Activated T-helper 1 cell treated with anti-CD3 and anti-CD28 coated beads, Interleukin-12 subunit alpha, Interleukin-12 subunit beta, Interleukin-2, Interleukin-4 antibody, amounts not matched to agents 30 ng/mL and 10 ng/mL and 1 ng/mL, durations not matched to agents 14 hours and 24 hours and 36 hours (primary cell): ENCODE measurements at places on chromosomes 2 and 18.

DNA sequence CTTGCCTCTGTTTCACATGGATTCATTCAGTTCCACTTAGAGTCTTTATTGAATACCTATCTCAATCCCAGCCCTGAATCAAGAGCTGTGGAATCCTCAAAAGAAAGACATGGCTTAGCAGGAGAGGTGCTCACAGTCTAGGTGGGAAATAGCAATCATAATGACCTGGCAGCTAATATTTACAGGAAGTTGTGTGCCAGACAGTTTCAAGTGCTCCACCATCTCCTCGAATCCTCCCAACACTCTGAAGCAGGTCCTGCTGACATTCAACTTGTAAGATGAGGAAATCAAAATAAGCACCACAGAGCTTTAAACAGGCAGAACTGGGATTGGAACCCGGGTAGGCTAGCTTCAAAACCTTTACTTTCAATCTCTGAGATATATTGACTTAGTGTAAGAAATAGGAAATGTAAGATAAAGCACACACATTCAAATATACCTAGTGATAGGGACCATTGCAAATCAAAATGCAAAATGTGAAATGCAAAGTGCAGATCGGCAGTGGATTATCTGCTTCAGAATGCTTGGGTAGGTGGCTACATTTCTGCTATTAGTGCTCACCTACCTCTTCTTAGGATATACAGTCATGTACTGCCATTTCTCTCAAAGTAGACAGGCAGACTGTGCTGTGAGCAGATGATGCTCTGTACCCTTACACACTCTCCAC is 182.0 kb downstream of the PRKCE start:
- H3K36me3 ChIP-seq = peaks cover 5% of the 10 kb centered on the region
- H3K4me1 ChIP-seq = peaks cover 12% of the 10 kb centered on the region
- no peak for DNase-seq
- H3K27me3 ChIP-seq = no peaks in the 10 kb centered on the region

DNA sequence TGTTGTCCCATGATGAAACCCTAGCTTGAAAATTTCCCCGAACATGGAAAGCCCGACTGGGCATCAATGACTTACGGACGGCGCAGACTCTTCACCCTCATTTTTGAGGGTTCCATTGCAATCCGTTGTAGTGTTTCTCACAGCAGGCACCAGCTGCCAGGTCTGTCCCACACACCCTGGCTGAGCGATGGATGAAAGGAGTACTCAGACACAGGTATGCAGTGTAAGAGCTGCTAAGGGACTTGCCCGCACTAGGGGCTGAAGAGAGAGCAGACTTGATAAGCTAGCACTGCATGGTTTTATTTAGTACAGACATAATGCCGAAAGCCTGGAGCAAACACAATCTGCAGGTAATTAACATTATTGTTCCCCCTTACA is 15.8 kb downstream of the DYNAP start:
- H3K27ac ChIP-seq = no peak overlapping the region
- DNase-seq = no peak
- H3K4me3 ChIP-seq = no peak overlapping the region
- no peaks in the 10 kb centered on the region for H3K36me3 ChIP-seq
- H3K27me3 ChIP-seq = no peaks in the 10 kb centered on the region

GRCh38 chr18:62998443-62998842 is 283.1 kb downstream of the PHLPP1 start:
- DNase-seq = no peak
- peaks cover 19% of the 10 kb centered on the region for H3K27me3 ChIP-seq
- H3K36me3 ChIP-seq = no peaks in the 10 kb centered on the region

GRCh38 chr2:236684504-236685256 is 115.1 kb downstream of the ACKR3 start:
- no peak overlapping the region for H3K4me3 ChIP-seq
- H3K4me1 ChIP-seq = no peaks in the 10 kb centered on the region
- H3K27ac ChIP-seq = no peak overlapping the region
- DNase-seq = no peak

DNA sequence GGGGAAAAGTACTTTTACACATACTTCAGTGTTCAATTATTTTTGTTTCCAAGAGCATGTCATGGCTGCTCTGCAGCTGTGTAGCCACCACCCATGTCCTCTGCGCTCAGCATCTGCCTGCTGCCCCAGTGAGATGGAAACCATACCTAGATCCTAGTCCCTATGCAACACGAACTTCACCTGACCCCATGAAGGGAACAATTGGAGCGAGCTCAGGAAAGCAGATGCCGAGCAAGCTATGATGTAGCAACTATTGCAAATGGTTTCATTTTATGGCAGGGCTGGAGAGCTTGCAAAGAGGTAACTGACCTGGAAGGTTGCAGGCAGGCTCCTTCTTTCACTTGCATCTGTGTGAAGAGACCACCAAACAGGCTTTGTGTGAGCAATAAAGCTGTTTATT is 1.3 kb upstream of the CCDC141 start:
- H3K4me3 ChIP-seq = no peak overlapping the region
- no peaks in the 10 kb centered on the region for H3K27me3 ChIP-seq
- no peak overlapping the region for H3K27ac ChIP-seq

- no peak overlapping the region for H3K4me3 ChIP-seq
- no peak for DNase-seq
- no peaks in the 10 kb centered on the region for H3K27me3 ChIP-seq
- H3K4me1 ChIP-seq = peaks cover 69% of the 10 kb centered on the region
Observed at GRCh38 chr2:30222636-30223360, 8.5 kb upstream of the LBH start.

- peak overlapping the region; percentile 95 for H3K4me3 ChIP-seq
- H3K4me1 ChIP-seq = peaks cover 72% of the 10 kb centered on the region
- no peak for DNase-seq
- H3K36me3 ChIP-seq = peaks cover 24% of the 10 kb centered on the region
- H3K27ac ChIP-seq = peak overlapping the region; percentile 93
- H3K27me3 ChIP-seq = no peaks in the 10 kb centered on the region
Observed at GRCh38 chr2:96336873-96337272, 1.3 kb downstream of the NCAPH start.

- H3K4me3 ChIP-seq = no peak overlapping the region
- H3K27me3 ChIP-seq = no peaks in the 10 kb centered on the region
- H3K27ac ChIP-seq = no peak overlapping the region
- no peak for DNase-seq
Observed at GRCh38 chr2:2271469-2271941, 59.6 kb downstream of the MYT1L start.

DNA sequence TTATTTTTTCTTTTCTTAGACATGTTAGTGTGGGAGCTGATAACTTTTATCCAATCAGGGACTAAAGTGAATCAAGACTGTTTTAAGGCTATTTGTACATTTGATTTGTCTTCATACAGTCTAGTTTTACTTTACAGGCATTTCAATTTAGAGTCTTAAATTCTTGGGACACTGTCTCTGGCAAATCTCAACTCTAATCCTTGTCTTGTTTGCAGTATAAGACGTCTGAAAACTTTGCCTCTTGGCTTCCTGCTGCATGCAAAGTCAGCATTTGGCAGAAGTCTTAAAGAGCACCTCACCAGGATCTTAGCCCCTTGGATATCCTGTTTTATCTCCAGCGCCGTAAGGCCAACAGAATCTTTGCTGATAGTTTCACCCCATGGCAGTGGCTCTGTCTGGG is 30.3 kb downstream of the SPOPL start:
- no peaks in the 10 kb centered on the region for H3K4me1 ChIP-seq
- no peak overlapping the region for H3K4me3 ChIP-seq
- DNase-seq = no peak
- peaks cover 2% of the 10 kb centered on the region for H3K27me3 ChIP-seq
- H3K36me3 ChIP-seq = peaks cover 4% of the 10 kb centered on the region

DNA sequence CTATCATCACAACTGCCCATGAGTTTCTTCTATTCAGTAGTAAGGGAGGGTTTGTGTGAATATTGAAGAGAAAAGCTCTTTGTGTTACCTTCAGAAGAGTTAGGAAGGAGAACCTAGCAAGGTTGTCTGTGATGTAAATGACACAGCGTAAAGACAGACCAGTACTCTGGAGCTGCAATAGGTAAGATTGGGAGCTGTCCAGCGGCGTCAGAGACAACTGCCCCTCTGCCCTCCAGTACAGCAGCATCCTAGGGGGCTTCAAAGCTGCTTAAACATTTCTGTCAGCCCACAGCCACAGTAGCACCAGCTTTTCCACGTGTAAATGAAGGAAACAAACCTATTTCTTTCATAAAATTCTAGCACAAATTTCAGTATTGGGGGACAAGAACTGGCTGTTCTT is 34.5 kb downstream of the NYAP2 start:
- H3K4me1 ChIP-seq = no peaks in the 10 kb centered on the region
- no peaks in the 10 kb centered on the region for H3K36me3 ChIP-seq
- DNase-seq = no peak
- H3K27me3 ChIP-seq = peaks cover 2% of the 10 kb centered on the region
- no peak overlapping the region for H3K4me3 ChIP-seq
- H3K27ac ChIP-seq = no peak overlapping the region

- H3K27me3 ChIP-seq = peaks cover 52% of the 10 kb centered on the region
- H3K4me3 ChIP-seq = no peak overlapping the region
- H3K27ac ChIP-seq = no peak overlapping the region
- peaks cover 19% of the 10 kb centered on the region for H3K4me1 ChIP-seq
- DNase-seq = no peak
Observed at GRCh38 chr2:70771446-70771845, 3.4 kb upstream of the ADD2 start.

GRCh38 chr2:8608411-8608954 is 73.4 kb upstream of the ID2 start:
- DNase-seq = peak; percentile 36
- H3K4me3 ChIP-seq = no peak overlapping the region
- peak overlapping the region; percentile 57 for H3K27ac ChIP-seq
- peaks cover 1% of the 10 kb centered on the region for H3K27me3 ChIP-seq
- peaks cover 36% of the 10 kb centered on the region for H3K4me1 ChIP-seq

DNA sequence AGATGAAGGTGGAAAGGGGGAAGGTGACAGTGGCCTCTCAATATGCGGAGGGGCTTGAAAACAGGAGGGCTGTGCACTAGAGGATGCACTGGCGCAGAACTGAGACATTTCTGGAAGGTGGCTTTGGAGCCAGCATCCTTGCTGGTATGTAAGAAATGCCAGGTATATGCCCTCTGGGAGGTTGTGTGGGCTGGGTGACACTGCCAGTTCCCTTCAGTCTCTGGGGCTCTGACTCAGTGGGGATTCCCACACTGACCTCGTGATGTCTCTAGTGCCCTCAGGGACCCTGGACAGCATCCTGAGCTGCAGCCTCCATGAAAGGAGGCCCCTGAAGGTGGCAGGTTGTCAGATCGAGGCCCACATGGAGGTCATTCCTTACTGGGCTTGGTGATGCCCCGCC is 74.0 kb downstream of the AGAP1 start:
- H3K4me1 ChIP-seq = no peaks in the 10 kb centered on the region
- H3K27me3 ChIP-seq = peaks cover 6% of the 10 kb centered on the region
- no peaks in the 10 kb centered on the region for H3K36me3 ChIP-seq
- no peak overlapping the region for H3K27ac ChIP-seq

DNA sequence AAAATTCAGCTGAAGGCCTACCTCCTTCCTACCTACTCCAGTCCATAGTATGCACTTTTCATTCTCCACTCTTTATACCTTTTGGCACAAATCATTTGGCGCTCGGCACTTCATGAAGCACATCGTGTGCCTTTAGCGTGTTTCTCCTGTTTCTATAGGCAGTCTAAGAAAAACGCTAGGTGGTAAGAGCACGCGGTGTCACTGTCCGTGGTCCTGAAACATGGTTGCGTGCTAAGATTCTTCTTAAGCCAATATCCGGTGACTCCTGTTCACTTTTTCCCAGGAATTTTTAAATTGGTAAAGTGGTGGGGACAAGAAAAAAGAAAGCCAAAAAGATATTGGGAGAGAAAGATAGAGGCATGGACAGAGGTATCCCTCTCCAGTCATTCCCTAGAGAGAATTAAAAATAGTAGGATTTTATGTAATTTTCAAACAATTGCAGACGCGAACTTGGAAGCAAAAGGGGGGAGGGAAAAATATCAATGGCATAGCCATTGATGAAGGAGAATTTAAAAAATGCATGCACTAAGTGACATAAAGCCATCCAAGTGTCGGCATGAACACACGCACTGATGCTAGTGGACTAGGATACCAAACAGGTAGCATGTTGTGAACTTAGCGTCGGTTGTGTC is 1.4 kb upstream of the CTNNA2 start:
- H3K4me1 ChIP-seq = no peaks in the 10 kb centered on the region
- H3K4me3 ChIP-seq = no peak overlapping the region
- no peaks in the 10 kb centered on the region for H3K36me3 ChIP-seq
- H3K27ac ChIP-seq = no peak overlapping the region
- no peak for DNase-seq
- peaks cover 3% of the 10 kb centered on the region for H3K27me3 ChIP-seq

- H3K4me1 ChIP-seq = peaks cover 60% of the 10 kb centered on the region
- H3K27me3 ChIP-seq = no peaks in the 10 kb centered on the region
- peak overlapping the region; percentile 27 for H3K4me3 ChIP-seq
- no peak for DNase-seq
Observed at GRCh38 chr2:157837851-157838441, 38.2 kb downstream of the ACVR1 start.

GRCh38 chr18:23498877-23499276 is 4.4 kb upstream of the RMC1 start:
- H3K4me1 ChIP-seq = peaks cover 37% of the 10 kb centered on the region
- no peak overlapping the region for H3K27ac ChIP-seq
- H3K27me3 ChIP-seq = no peaks in the 10 kb centered on the region
- no peaks in the 10 kb centered on the region for H3K36me3 ChIP-seq
- peak; percentile 64 for DNase-seq

DNA sequence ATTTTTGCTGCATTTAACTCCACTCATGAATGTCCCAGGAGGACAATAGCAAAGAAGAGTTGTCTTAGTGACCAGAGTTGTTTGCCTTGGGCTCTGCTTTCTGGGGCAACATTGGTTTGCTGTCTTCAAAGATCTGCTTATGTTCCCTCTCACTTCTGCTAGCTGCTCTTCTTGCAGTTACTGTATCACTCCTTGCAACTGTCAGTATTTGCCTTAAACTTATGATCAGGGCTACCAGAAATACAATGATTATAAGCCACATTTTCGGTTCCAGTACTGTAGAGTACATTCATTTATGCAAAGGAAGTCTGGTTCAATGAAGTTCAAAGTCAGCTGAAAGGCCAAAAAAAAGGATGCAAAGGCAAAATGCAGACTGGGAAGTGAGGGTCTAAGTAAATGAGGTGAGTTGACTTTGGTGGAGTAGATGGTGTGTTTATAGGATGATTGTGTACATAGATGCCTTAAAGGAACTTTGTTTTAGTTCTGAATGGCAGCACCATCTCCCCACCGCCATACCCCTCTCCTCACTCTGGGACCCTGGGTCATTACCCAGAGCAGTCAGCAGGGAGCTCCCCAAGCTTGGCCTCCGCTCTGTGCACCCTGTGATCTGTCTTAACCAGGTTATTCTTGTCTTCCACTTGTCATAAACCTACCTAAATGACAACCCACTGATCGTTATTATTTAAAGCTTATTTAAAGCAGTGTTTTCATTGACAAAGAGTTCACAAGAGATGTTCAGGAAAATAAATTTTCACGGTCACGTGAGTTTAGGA is 236.0 kb downstream of the DOK6 start:
- H3K36me3 ChIP-seq = no peaks in the 10 kb centered on the region
- H3K27me3 ChIP-seq = peaks cover 6% of the 10 kb centered on the region
- no peak for DNase-seq
- H3K4me1 ChIP-seq = no peaks in the 10 kb centered on the region
- no peak overlapping the region for H3K4me3 ChIP-seq
- no peak overlapping the region for H3K27ac ChIP-seq
